ENCODE measurements at places on chromosomes 3 and 15.

GRCh38 chr3:127073941-127074820, 91.3 kb downstream of the PLXNA1 start:
- peak; percentile 10 for DNase-seq

DNA sequence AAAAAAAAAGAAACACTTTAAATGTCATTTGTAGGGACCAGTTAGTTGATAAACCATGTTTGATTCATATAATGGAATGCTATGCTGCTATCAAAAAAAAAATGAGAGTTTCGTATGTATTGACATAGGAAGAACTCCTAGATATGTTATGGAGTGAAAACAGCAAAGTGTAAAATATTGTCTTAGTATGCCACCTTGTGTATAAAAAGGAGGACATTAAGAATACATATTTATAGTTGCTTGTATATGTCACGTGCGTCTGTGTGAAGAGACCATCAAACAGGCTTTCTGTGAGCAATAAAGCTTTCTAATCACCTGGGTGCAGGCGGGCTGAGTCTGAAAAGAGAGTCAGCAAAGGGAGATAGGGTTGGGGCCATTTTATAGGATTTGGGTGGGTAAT, 39.5 kb downstream of the KBTBD8 start:
- DNase-seq, result peak; percentile 1

DNA sequence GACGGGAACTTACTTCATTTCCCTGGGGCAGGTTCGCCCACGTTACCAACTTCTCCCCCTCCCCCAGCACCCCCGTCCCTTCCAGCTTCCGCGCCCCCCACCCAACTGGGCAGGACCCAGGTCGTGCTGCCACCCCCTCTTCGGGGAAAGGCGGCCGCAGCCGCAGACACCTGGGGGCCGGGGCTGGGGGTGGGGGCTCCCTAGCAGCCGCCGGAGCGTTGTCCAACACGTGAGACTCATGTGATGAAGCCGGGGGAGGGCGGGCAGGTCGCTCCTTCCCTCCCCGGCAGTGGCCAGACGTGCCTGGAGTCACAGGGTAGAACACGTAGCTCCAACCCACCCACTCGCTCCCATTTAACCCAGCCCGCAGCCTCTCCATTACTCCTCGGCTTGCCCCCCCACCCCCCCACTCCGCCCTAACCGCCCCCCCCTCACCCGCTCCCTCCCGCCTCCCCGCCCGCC, 240 bp upstream of the BHLHE40 start:
- DNase-seq, result peak; percentile 96

DNA sequence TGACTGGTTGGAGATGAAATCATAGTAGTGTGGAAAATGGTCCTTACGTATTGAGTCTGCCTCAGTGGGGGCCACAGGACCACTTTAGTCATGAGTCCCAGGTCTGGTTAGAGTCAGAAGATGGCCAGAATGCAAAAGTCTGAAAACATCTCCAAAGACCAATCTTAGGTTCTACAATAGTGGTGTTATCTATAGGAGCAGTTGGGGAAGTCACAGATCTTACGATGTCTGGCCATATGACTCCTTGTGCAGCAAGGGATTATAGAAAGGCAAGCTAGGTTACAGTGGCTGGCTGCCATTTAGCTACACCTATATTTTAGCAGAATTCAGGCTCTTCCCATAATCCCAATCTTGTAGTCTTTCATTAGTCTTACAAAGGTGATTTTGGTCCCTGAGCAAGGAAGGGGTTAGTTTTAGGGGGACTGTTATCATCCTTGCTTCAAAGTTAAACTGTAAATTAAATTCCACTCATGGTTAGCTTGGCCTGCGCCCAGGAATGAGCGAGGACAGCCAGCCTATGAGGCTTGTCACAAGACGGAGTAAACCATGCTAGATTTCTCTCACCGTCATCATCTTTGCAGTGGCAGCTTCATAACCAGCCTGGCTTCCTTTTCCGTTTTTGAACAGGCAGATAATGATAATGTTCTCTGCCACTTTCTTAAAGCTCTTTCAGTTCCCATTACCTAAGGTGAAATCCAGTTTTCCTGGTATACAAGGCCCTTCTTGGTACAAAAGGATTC, 134.1 kb downstream of the VPS8 start:
- DNase-seq, result no peak

DNA sequence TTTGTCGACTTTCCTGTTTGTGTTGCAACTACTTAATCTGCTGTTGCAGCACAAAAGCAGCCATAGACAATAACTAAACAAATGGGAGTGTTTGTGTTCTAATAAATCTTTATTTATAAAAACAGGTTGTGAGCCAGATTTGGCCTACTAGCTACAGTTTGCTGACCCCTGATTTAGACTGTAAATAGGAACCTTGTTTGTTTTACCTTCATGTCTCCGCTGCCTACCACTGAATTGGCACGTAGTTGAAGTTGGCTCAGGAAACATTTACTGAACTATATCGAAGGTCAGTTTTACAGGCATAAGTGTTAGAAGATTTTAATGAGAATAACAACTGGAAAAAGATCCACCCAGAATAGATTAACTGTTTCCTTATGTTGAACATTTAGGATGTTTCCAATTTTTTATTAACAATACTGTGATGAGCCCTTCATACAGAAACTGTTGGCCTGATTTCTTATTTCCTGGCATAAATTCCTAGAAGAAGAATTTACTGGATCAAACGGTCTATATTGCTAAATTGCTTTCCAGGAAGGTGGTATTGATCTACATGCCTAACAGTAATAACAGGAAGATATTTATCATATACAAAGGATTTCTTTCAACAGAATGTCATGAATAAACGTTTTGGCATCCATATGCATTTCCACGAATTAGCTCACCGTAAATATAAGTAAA, 156.2 kb upstream of the NR2E3 start:
- DNase-seq, result no peak

- no peak for DNase-seq
These were observed 12.6 kb upstream of the ADPGK start for GRCh38 chr15:72796210-72796514.

DNA sequence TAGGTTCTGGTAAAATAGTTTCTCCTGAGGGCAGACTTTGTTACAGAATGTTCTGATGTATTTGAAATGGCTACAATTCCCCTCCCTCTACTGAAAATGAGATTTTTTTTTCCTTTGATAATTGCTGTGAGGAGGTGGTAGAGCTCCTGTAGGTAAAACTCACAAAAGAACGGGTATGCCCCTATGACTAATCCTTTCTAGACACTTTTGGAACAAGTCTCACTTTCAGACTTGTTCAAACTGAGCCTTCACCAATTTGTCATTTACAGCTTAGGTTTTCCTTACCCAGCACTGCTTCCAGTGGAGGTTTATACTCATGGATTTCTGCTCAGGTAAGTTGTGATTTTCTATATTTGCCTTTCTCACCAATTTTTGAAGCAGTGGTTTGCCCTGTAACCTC, 115.6 kb downstream of the NLGN1 start:
- no peak for DNase-seq

GRCh38 chr3:45275006-45275704, 49.1 kb upstream of the TMEM158 start:
- no peak for DNase-seq

GRCh38 chr3:62379321-62379798, 6.0 kb upstream of the FEZF2 start:
- DNase-seq, result no peak

GRCh38 chr15:97995881-97996603, 35.5 kb downstream of the ARRDC4 start:
- peak; percentile 42 for DNase-seq

- no peak for DNase-seq
These were observed 138.9 kb downstream of the EPHA3 start for GRCh38 chr3:89246326-89246725.

DNA sequence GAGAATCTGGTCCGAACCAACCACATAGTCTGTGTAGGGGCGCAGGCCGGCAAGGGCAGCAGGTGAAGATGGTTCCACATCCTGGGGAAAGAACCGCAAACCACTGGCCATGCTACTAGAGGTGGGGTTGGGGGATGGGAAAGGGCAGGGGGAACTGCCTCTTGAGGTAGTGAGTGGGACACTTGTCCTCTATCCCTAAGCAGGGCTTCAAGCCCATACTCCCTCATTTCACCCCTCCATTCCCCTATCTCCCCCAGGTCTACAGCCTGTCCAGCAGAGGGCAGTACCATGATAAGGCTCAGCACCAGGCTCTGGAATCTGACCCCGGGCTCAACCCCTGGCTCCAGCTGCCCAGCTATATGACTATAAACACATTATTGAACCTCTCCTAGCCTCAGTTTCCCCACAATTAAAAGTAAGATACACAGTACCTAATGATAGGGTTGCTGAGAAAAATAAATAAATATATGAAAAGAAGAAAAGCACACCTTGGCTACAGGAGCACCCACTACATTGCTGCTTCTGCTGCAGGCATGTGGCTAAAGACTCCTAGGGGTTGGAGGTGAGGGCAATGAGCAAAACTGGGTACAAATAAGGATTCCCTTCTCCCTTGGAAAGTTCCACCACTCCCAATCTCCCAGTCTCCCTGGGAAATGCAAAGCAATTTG, 6.3 kb downstream of the GORASP1 start:
- DNase-seq, result no peak

- DNase-seq, result no peak
These were observed 189.2 kb downstream of the LPP start for GRCh38 chr3:188342991-188343732.

All from GF-D8 (cell line).